Pancreas (tissue), 10 donors: ENCODE measurements at places on chromosomes 4 and X. TPM values are rescaled to one million over a fixed set of nuclear protein-coding genes. Genes with fewer than 3 reads are reported as not detected.

The SPANXB1 gene
- total RNA-seq = not detected

The ADGRL3 gene
- total RNA-seq = 0.43 TPM

The KLF3 gene
- 22.5 TPM for total RNA-seq

The NSDHL gene
- 7.6 TPM for total RNA-seq

The IL15 gene
- total RNA-seq = 1.4 TPM

The PAGE1 gene
- total RNA-seq = not detected

The POF1B gene
- 13.0 TPM for total RNA-seq

The DOK7 gene
- total RNA-seq = 3.3 TPM

The SPANXN3 gene
- total RNA-seq = not detected

The KLHL34 gene
- not detected for total RNA-seq

The SHROOM3 gene
- total RNA-seq = 13.4 TPM

The C4orf50 gene
- under 0.01 TPM for total RNA-seq

The SCRG1 gene
- 0.06 TPM for total RNA-seq

The TCEAL5 gene
- 0.23 TPM for total RNA-seq

The PPP1R2C gene
- total RNA-seq = not detected

The NUP62CL gene
- 4.2 TPM for total RNA-seq

The SSX3 gene
- not detected for total RNA-seq

The INTU gene
- 2.6 TPM for total RNA-seq

The FABP2 gene
- total RNA-seq = not detected

The GLUD2 gene
- total RNA-seq = 1.1 TPM

The SLIT2 gene
- total RNA-seq = 1.4 TPM

The KIF4A gene
- total RNA-seq = 0.72 TPM

The BST1 gene
- 0.32 TPM for total RNA-seq

The FAM9B gene
- not detected for total RNA-seq

The KCTD8 gene
- 0.13 TPM for total RNA-seq

The PF4V1 gene
- not detected for total RNA-seq

The RPS6KA3 gene
- total RNA-seq = 15.0 TPM

The SMPX gene
- not detected for total RNA-seq
